GM18507 (cell line): ENCODE measurements at places on chromosomes 4 and X.

DNA sequence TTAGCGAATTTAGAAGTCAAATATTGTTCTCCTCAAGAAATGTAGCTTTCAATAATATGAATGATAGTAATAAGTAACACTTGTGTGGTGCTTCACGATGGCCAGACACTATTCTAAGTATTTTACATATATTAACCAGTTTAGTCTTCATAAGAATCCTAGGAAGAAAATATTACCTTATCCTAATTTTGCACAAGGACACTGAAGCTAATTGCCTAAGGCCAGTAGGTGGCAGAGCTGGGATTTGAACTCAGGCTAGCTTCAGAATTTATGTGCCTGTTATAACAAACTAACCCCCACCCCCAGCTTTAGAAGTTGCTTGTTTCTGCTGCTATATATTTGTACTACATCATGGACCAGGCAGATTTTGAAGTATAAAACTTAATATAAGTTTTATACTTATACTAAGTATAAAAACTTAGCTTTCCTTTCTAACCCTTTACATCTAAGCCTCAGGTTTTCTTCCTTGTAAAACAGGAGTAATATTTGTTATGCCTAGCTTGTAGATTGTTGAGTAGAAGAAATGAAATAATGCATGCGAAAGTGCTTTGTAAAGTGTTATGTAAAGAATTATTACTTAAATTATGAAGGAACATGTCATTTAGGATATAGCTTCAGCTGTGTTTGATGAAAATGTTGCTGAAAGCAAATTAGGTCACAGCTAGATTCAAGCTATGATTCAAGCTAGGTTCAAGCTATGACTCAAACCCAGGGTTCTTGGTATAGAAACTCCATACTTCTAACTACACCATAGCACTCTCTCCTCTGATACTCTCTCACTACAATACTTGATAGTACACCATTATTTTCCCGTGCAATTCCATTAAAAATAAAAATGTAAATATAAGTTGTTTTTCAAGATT is 4.2 kb upstream of the CDS1 start:
- DNase-seq: no peak

DNA sequence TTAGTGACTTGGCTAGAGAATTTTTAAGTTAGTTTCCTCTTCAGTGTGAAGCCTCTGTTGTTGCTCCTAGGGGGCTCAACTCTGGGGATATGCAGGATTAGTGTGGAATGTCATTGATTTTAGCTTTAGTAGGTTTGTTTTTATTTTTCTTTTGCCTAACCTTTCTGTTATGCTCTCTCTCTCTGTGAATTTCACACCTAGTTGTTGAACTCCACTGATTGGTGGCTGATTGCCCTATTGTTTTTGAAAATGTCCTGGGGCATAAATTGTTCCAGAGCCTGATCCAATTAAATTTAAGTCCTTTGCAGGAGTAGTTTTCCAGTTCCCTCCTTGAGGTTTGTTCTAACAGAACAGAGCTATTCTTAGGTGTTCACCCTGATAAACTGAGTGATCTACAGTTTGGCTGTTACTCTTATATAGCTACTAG is 393.3 kb upstream of the CTSO start:
- no peak for DNase-seq

- DNase-seq: no peak
These were observed at the start of gene ARHGEF38 for GRCh38 chr4:105551965-105552746. Gene ARHGEF38, plus strand, starts transcription at chr4:105552620. Its CDS starts 146 bp downstream, at chr4:105552766.

DNA sequence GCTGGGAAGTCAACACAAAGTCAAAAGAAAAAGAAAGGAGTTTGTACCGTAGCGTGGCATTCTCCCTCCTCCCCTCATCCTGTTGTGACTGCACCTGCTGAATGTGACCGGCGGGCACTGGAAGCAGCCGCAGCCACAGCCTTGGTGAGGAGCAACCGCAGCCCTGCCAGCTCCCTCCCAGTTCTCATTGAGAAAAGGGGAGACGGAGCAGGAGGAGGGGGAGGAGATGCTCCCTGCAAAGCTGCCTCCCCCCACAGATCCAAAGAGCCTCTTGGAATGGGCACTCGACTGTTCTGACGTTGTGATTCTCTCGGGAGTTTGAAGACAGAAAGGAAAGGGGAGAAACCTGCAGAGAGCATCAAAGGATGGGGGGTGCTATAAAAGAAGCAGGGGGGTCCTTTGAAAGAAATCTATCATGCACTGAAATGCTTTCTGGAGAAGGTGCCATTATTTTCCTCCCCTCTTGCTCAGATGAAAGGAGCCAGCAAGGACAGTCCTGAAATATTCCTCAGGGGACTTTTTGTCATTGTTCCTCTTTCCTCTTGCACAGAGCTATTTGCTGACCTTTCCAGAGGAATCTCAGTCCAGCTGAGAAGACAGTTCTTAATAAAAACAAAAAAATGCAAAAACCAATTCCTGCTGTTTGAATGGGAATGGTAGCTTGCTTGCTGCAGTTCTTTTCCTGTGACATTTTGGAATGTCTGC is 429.7 kb downstream of the MAPK10 start:
- no peak for DNase-seq

DNA sequence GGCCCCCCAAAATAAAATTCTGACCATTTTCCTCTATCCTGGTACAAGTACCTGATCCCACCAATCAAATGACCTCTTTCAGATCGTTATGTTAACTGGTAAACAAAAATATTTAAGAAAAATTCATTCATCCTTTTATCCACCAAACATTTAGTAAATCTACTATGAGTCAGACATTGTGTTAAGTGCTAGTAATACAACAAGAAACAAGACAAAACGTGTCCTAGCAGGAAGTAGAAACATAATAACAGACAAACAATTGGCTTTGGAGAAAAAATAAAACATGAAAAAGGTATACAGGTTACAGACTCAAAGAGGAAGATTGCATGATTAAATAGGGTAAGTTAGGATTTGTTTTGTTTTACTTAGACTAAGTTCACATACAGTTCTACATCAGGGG is 43.7 kb downstream of the ANTXR2 start:
- no peak for DNase-seq

GRCh38 chr4:85701861-85702321 is 226.9 kb downstream of the ARHGAP24 start:
- no peak for DNase-seq

- DNase-seq: no peak
These were observed 63.8 kb upstream of the STS start for GRCh38 chrX:7083468-7084396.

DNA sequence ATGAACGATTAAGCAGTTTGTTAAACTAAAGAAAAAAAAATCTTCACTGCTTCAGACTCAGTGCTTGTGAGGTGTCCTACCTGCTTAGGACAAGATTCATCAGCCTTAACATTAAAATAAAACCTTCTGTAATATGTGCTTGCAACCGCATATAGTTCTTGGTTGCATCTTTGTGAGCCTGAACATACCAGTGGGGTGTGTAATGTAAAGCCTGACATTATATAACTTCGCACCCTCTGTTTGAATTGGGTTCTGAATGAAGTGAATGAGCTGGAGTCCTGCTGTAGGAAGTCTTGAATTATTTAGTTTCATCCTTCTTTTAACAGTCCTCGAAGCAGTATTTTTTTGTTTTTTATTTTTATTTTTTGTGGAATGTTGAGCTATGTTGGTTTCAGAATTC is 3.1 kb downstream of the KDM6A start:
- DNase-seq: no peak

DNA sequence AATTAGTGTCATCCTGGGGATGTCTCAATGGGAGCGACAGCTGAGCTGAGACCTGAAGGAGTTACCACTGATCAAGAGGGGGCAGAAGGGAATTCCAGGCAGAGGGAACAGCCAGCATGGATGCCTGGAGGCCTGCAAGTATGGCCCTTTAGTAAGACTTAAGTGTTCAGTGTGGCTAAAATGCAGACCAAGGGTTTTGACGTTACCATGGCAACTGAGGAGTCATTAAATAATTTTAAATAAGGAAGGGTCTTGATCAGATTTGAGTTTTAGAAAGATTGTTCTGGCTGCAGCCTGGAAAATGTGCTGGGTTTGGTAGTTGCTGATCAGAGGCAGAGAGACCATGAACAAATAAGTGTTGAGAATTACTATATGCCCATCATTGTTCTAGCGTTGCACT is 285.5 kb downstream of the USP46 start:
- no peak for DNase-seq

GRCh38 chrX:19814240-19814639 is 73.2 kb downstream of the SH3KBP1 start:
- no peak for DNase-seq

DNA sequence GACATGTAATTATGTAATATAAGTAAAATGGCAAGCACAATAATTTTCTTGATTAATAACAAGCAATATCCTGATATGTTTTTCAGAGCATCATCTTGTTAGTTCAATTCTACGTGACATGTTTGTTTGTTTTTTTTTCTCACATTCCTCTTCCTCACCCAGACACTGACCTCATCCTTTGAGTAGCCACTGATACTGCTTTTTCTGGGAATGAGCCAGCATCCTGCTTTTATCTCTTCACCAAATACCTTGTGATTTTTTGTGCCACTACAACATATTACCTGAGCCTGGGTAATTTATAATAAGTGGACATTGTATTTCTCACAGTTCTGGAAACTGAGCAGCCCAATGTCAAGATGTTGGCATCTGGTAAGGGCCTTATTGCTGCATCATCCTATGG is 484.0 kb downstream of the NAF1 start:
- no peak for DNase-seq

GRCh38 chr4:54238389-54238788 is 9.3 kb downstream of the PDGFRA start:
- DNase-seq: no peak

DNA sequence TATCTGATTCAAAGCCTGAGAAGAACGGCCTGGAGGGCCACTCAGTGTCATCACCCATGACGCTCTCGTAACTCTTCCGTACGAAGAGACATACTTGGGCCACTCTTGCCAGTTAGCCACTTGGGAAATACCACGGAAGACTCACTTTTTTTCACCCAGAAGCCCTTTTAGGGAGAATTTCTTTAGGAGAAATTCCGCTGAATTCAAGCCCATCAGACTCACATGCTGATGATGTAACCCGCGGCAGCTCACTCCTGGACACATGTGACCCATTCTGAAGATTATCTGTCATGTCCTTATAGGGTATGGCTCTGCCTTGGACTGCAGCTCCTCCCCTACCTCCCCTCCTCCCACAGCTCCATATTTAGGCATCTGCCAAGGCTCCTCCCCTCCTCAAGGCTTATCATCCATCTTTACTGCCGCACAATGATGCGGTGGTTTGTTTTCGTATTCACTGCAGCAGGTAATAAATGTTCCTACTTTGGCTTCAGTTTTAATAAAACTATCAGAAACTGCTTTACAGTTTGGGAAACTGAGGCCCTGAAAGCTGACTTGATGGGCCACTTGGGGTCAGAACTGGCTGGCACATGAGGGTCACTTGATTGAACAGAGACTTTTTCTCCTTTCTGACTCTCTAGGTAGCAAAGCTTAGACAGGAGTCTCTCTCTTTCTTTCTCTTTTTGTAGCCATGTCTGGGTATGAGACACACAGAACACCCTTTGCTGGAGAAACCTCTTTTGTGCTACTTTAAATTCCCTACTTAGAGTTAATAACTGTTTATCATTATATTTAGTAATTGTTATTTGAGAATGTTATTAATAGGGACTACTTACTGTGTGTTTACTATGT is 42.1 kb downstream of the RHOH start:
- no peak for DNase-seq

DNA sequence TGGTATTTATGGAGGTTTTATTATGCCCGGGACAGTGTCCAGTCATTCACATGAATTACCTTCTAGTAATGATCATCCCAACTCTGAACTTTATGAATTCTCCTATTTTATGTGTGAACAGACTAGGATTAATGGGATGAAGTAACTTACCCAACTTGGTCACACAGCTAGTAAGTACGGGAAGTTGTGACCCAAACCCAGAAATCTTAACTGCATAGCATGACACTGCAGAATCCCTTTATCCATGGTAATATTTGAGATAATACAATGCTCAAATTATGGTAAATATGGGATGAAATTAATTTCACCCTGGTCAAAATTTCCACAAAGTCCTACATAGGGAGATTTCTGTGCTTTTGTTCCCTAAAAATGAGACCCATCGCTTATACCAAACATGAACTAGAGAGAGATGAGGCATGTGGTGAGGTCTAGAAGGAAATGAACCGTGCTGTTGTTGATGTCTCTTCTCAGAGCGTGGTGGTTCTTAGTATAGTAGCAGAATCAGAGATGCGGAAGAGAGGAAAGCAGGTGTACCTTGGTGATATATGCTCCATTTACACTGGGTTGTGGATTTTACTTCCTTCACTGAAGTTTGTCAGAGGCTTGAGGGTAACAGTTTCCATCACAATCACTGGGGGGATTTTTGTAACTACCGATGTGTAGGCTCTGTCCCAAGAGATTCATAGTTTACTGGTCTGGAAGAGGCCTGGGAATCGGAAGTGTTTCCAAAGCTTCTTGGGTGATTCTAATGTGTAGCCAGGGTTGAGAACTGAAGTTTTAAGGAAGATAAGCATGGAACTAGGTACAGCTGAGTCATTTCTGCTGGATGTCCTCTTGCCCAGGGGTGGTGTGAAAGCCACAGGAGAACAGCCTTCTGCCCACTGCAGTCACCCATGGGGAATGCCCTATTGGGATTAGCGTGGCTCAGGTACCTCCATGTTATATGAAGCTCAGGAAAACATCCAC is 30.2 kb upstream of the FAM9C start:
- no peak for DNase-seq

DNA sequence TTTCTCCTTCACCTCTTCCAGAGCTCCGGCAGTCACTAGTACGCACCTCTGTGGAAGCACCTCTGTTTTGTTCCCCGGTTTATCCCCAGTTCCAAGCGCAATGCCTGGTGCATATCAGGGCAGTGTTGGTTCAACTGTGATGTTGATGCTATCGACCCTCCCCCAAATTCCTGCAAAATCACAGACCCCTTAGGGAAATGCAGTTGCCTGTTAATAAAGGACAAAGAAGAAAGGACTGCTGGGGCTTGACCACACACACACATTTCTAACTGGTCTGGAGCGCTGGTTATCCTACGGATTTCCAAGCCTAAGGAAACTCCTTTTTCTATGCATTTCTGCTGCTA is 530 bp upstream of the NMU start:
- no peak for DNase-seq

GRCh38 chrX:11944501-11944900 is 186.5 kb downstream of the MSL3 start:
- no peak for DNase-seq

GRCh38 chr4:31084806-31085416 is 364.7 kb downstream of the PCDH7 start:
- no peak for DNase-seq

DNA sequence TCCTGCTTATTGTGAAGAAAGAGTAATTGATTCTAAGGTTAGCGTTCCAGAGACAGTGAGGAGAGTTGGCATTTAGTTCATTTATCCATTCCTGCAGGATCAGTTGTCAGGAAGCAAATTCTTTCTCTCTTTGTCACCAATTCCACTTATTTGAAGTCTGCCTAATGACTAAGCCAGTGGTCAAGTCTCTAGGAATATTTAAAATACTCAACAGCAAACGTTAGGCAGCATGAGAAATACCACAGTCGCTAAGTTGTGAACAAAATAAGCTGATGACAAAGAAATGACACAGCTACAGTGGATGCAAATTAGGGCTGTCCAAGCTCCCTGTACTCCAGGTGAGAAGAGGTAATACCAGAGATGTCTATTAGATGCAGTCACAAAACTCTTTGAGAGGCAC is 6.6 kb upstream of the MAGEB17 start:
- no peak for DNase-seq

- no peak for DNase-seq
These were observed 76.8 kb downstream of the RTL5 start for GRCh38 chrX:72054779-72055489.

- no peak for DNase-seq
These were observed 5.1 kb upstream of the OCRL start for GRCh38 chrX:129534816-129535578.

- DNase-seq: no peak
These were observed 685 bp upstream of the NDNF start for GRCh38 chr4:121073004-121073435.

- DNase-seq: no peak
These were observed 85.3 kb upstream of the MAML3 start for GRCh38 chr4:140239311-140239710.
